ENCODE measurements at places on chromosomes 13 and 19.

GRCh38 chr19:29211562-29212355 is 1.2 kb downstream of the UQCRFS1 start:
- DNase-seq, result no peak

GRCh38 chr13:48492470-48493065 is 40.3 kb downstream of the RCBTB2 start:
- DNase-seq, result peak; percentile 44

DNA sequence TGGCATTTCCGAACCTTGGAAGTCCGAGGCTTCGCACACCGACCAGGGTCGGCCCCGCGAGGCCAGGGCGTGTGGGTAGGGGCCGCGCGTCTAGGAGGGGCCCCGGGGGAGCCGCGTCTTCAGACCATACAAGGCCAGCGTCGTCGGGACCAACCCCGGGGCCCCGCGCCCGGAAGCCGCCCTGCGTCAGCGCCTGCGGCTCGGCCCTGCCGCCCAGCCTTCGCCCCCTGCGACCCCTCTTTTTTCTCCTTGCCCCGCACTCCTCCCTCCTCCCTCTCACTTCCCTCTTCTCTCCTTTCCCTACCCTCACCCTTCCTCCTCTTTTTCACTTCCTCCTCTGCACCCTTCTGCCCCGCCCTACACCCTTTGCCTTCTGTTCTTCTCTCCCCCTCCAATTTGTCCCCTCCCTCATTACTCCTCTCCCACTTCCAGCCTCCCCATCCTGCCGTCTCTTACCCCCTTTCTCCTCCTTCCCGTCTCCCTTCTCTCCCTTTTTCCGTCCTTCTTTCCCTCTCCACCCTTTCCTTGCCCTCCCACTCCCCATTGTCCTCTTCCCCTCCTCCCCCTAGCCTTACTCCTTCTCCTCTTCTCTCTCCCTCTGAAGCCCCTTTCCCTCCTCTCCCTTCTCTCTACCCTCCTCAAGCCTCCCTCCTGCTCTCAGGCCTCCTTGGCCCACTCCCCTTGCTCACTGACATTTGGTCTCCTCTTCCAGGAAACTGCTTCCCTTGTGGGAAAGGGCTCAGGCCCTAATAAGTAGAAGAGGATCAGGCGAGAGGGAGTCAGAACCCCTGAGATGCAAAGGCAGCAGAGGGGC is 2.2 kb upstream of the PLEKHG2 start:
- no peak for DNase-seq

GRCh38 chr19:41771410-41771809 is 16.1 kb downstream of the CEACAM6 start:
- DNase-seq, result no peak

DNA sequence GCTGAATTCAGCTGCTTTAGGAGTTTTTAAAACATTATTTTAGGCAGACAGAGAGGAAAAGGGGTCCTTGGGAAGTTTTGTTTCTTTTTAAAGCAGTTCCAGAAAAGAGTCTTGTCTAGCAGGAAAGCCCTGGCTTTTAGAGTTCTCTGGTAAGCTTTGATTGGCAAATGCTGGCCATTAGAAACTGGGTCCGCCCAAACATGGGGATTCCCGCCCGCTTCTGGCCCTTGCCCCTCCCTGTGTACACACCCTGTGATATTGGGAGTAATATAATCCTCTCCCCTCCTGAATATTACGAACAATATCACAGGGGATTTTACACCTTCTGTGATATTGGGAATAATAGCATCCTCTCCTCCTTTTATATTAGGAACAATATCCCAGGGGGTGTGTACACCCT is 58.9 kb downstream of the ERICH4 start:
- no peak for DNase-seq

- no peak for DNase-seq
These were observed 5.8 kb downstream of the MLLT1 start for GRCh38 chr19:6273701-6274601.

GRCh38 chr13:36552334-36552733 is 120.0 kb downstream of the CCNA1 start:
- DNase-seq, result no peak

- no peak for DNase-seq
These were observed 46.5 kb downstream of the LYL1 start for GRCh38 chr19:13056052-13056660.

All from stimulated activated CD8-positive, alpha-beta memory T cell treated with anti-CD3 and anti-CD28 coated beads, Interleukin-4, amount 100 ng/mL, for 4 hours (primary cell).